NCI-H2171 (cell line): ENCODE measurements at places on chromosomes 2 and 18.

GRCh38 chr2:10374362-10374943, 71.7 kb downstream of the HPCAL1 start:
- DNase-seq, result no peak

- DNase-seq, result no peak
Measured at GRCh38 chr2:152555048-152555447, 162.2 kb downstream of the PRPF40A start.

DNA sequence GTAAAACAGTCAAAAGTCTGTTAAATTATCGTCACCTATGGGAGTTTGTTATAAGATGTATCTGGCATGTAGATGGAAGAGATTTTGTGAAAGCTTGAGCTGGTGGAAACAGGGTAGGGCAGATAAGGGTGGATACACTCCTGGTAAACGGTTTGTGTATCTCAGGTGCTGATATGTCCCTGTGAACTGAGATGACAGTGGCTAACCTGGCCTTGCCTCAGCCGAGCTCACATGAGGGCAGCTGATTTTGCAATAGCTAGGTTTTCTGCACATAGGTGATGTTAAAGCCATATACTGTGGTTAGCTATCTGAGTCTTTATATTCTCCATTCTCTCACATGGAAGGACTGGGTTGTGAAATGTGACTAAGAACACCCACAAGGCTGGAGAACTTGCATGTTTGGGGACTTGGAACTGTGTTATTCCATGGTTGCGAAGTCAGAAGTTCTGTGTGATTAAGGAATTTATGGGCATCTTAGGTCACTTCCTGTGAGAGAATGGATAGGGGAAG, 205.1 kb downstream of the TPGS2 start:
- no peak for DNase-seq

DNA sequence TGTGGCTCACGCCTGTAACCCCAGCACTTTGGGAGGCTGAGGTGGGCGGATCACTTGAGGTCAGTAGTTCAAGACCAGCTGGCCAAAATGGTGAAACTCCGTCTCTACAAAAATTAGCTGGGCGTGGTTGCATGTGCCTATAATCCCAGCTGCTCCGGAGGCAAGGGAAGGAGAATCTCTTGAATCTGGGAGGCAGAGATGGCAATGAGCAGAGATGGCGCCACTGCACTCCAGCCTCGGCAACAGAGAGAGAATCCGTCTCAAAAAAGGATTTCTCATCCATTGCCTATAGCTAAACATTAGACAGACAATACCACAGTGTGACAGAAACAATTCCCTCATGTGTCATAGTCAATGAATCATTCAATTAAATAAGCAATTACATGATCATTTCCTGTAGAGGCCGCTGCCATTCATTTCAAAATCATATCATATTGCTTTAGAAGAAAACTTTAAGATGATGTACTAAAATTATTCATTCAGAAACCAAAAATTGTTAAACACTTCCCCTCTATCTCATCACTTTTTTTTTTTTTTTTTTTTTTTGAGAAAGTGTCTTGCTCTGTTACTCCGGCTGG, 69.5 kb upstream of the TGIF1 start:
- DNase-seq, result no peak

DNA sequence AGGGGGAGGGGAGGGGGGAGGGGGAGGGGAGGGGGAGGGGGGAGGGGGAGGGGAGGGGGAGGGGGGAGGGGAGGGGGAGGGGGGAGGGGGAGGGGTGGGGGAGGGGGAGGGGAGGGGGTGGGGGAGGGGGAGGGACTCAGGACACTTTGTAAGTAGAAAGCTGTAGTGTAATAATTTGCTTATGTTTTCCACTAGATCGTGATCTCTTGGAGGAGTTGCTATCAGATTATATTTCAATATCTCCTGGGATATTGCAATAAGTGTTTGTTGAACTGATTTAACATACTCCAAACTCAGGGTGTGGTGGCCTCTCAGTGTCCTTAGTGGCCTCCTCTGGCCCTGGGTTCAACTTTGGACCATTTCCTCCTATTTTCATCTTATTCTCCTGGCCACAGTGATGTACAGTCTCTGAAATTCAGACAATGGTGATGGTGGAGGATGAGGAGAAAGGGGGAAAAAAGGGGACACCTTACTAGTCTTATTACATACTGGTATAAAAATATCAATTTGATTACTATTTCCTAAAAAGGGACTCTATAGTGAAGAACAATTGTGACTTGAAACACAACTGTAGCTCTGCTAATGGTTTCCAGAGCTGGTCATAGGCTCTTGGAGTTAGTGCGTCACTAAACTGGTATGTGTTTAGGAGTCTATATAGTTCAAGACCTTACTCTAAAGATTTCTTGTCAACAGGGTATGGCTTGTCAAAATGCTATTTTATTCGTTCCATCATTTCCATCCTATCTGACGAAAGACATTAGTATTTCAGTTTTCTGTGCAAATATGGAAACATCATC, 89.6 kb downstream of the DDX1 start:
- no peak for DNase-seq

- no peak for DNase-seq
Measured at GRCh38 chr2:156704132-156704531, 268.0 kb downstream of the GPD2 start.

- no peak for DNase-seq
Measured at GRCh38 chr2:174059178-174059883, 94.2 kb upstream of the SP3 start.

DNA sequence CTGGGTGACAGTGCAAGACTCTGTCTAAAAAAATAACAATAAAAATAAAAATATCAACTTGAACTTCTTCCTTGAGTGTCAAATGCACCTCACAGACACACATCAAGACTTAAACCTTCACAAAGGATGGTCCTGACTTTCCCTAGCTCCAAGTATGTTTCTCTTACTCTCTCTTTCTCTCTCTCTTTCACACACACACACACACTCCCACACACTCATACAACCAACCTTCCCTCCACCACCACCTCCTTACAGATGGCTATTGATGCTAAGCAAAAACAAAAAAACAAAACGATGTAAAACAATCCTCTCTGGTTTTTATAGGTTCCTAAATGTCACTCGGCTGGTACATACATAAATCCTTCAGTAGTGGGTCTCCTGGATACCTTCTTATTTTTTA, 67.4 kb upstream of the ACVR2A start:
- no peak for DNase-seq

DNA sequence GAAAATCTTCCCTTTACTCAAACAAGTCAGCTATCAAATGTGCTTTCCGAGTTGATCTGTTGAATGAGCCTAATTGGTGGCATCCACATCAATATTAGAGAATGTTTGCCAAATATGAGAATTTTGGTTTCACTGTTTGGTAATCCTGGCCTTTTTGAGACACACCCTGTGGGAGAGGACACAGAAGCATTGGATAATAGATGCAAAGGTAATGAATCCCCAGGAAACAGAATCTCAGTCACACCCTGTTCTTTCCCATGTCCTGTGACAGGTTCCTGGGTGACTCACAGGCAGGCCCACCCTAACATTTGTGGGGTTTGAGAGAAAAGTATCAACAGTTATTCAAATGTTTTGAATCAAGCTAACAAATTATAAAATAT, 99.8 kb upstream of the PELI1 start:
- no peak for DNase-seq

DNA sequence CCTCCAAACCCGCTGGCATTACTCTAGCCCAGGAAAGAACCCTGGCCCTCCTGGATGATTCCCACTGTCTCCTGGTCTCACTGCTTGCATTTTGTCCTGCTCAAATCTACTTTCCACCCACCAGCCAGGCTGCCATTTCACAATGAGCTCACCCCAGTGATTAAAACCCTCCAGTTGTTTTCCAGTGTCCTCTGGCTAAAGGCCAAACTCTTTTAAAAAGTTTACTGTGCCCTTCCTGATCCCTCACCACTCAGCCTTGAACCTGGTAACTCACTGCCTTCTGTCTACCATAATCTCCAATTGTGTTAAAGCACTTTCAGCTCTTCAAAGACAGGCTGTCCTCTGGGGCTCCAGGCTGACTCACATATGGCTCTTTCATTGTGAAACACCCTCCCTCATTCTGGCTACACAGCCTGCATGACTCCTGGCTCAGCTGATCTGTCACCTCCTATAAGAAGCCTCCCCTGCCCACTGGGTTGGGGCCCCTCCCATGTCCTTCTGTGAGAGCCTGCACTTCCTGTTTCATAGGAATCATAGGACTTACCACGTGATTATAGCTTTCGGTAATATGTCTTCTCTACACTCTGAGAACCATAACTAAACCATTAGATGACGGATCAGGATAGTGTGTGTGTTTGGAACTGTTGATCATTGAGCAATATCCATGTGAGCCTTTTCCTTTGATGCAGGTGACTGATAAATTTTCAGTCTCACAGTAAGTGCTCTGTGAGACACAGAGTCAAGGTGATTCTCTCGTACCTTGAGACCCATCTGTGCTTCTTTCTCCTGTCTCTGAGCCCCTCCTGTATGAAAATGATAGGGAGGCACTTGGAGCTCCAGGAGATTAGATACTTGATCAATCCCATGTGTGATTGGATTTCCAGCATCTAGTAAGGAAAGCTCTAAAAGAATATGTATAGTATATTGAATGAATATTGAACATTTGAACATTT, 590.8 kb upstream of the ID2 start:
- DNase-seq, result peak; percentile 63

DNA sequence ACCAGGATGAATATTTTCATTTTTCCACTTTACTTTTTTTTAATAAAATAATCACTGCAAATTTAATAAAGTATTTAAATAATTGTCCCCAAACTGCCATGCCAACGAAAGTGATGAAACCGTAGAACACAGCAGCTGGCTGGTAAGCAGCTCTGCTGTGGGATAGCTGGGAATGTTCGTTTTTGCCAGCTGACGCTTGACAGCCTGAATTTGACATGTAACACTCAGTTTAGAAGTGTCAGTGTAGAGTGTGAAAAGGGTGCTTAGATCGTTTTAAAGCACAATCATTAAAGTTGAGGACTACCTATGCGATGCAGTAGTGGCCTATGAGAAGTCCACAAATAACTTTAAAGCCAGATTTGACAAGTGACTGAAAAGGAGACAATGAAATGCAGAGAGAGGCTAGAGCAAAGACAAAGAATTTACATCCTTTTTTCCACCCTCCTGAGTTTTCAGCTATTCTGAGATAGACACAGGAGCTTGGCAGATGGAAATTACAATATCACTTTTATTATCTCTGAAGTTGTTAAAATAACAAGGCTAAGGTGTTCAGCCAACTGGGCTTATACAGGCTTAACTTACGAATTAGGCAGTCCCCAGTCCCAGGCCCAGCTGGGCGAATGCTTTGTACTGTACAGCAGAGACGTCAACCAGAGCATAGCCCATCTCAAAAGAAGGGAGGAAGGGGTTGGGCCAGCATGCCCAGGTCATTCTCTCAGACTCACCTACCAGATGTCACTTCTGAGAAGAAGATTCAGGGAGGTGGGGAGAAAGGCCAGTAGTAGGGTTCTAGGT, 31.9 kb upstream of the SLC1A4 start:
- no peak for DNase-seq

- DNase-seq, result peak; percentile 27
Measured at GRCh38 chr2:109545828-109546713, 67.7 kb downstream of the SEPTIN10 start.

GRCh38 chr2:198930170-198930569, 527.6 kb downstream of the SATB2 start:
- DNase-seq, result no peak

DNA sequence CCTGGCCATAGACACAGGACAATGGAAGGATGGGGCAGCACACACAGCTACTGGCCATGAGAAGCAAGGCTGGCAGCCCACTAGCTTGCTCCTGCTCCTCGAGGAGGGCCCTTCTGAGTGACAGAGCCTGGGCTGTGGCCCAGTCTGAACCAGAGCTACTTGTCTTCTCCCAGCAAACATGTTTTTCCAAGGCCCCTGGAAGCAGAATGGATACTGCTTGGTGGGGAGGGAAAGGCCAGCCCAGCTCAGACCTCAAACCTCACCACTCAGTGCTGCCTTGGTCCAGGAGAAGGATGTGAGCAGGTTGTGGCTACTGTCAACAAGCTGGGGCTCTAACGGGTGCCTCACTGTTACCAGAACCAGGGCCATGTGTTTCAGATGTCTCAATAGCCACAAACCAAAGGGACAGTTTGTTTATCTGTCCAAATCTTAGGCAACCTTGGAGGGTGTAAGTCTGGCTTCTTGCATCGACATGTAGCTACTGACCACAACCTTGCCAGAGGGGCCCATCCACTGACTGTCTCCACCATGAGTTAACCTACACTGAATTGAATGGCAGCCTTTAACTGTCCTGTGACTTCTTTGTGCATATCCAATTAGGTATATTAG, 98.6 kb downstream of the TGFA start:
- no peak for DNase-seq
